ENCODE measurements at places on chromosomes 12 and 14.

DNA sequence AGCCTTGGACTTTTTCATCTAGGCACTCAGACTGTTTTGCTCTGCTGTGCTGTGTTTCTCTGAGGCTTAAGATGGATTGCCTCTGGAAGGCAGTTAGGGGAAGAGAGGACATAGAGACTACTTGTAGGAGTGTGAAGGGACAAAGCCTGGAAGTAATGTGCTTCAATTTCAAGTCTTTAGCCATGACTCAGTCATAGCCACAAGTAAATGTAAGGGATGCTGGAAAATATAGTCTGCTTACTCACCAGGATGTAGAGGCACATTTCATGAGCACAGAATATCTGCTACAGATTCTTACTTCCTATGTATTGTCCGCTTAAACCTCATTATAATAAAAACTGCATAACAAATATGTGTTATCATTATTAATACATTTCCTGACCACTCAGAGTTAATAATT lies 794.3 kb upstream of the NOVA1 start:
- no peaks in the 10 kb centered on the region for H3K27me3 ChIP-seq
- H3K4me3 ChIP-seq: no peak overlapping the region
- H3K36me3 ChIP-seq: no peaks in the 10 kb centered on the region
- DNase-seq: no peak
- H3K27ac ChIP-seq: no peak overlapping the region

- peak overlapping the region; percentile 95 for H3K27ac ChIP-seq
- peaks cover 47% of the 10 kb centered on the region for H3K4me1 ChIP-seq
- H3K27me3 ChIP-seq: no peaks in the 10 kb centered on the region
- peak; percentile 52 for DNase-seq
- peak overlapping the region; percentile 81 for H3K4me3 ChIP-seq
Observed at GRCh38 chr14:50362764-50363713, 33.6 kb downstream of the CDKL1 start.

GRCh38 chr12:116201908-116202307 lies 75.6 kb downstream of the MED13L start:
- peaks cover 11% of the 10 kb centered on the region for H3K4me1 ChIP-seq
- no peak overlapping the region for H3K4me3 ChIP-seq
- H3K36me3 ChIP-seq: peaks cover 10% of the 10 kb centered on the region
- H3K27me3 ChIP-seq: no peaks in the 10 kb centered on the region
- H3K27ac ChIP-seq: no peak overlapping the region

DNA sequence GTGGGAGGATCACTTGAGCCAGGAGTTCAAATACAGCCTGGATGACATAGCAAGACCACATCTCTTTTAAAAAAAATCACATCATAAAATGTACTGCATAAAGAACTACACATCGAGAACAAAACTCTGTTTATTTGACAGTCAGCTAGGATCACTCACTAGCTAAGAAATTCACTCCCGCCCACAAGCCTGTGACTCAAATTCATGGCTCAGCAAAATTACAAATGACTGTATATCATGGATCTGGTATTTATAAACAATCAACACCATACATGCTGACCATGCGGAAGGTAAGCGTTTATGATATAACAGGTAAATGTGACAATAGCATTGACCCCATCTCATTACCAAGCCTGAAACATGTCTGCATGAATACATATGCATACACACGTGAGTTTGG lies 206.5 kb downstream of the EFCAB11 start:
- DNase-seq: no peak
- no peaks in the 10 kb centered on the region for H3K27me3 ChIP-seq
- H3K36me3 ChIP-seq: peaks cover 6% of the 10 kb centered on the region
- H3K4me1 ChIP-seq: peaks cover 24% of the 10 kb centered on the region

- H3K27ac ChIP-seq: no peak overlapping the region
- peaks cover 4% of the 10 kb centered on the region for H3K27me3 ChIP-seq
- DNase-seq: no peak
Observed at GRCh38 chr12:7096979-7097378, 4.7 kb upstream of the C1R start.

- peaks cover 6% of the 10 kb centered on the region for H3K36me3 ChIP-seq
- no peak overlapping the region for H3K27ac ChIP-seq
- DNase-seq: no peak
- H3K4me1 ChIP-seq: peaks cover 6% of the 10 kb centered on the region
Observed at GRCh38 chr12:15044471-15044870, 71.6 kb downstream of the PDE6H start.

DNA sequence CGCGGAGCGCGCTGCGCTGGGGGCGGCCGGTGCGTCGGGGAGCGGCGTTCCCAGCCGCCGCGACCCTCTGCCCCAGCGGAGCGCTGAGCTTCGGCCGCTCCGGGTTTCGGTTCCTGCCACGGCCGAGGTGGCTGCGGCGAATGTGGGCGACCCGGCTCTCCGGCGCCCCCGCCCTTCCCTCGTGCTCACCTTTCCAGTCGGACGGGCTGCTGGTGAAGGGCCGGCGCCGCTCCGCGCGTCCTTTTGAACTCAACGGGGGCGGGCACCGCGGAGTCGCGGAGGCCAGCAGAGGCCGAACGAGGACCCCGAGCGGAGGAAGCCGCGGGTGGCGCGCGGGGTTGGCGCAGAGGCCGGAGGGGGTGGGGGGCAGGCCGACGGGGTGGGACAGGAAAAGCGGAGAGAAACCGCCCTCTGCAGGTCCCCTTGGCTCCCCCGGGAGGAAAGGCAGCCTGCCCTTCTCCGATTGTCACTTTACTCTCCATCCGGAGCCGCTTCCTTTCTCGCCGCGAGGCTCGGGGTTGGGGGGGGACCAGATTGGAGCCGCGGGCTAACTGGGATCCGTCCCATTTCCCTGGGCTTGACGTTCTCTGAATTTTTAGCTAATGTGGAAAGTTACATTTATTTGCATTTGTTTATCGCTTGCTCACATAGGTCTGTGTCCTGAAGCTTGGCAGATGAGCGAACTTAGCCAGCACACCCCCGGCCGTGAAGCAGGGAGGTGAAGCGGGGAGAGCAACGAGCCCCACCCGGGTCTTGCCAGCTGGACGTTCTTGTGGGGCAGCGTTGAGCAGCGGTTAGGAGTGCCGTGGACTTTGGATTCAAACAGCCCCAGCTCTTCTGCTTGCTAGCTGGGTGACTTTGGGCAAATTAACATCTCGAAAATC lies at the start of gene SMAGP:
TSS of gene SMAGP (minus strand) at position 349 of the 884 bp plus-strand sequence. CDS start 1,137 bp downstream, outside the sequence.
- peak within 1 kb of the TSS; percentile 64 for H3K27ac ChIP-seq
- H3K4me3 ChIP-seq: peak within 1 kb of the TSS; percentile 75
- DNase-seq: peak; percentile 44

- no peaks in the 10 kb centered on the region for H3K27me3 ChIP-seq
- H3K4me3 ChIP-seq: no peak overlapping the region
- no peaks in the 10 kb centered on the region for H3K4me1 ChIP-seq
- H3K36me3 ChIP-seq: peaks cover 13% of the 10 kb centered on the region
- H3K27ac ChIP-seq: no peak overlapping the region
Observed at GRCh38 chr12:116990329-116990728, 79.6 kb downstream of the FBXW8 start.

- no peak for DNase-seq
- no peak overlapping the region for H3K4me3 ChIP-seq
- peaks cover 77% of the 10 kb centered on the region for H3K36me3 ChIP-seq
Observed at GRCh38 chr12:11885261-11886038, 185.3 kb upstream of the BCL2L14 start.

GRCh38 chr14:53744857-53745256 lies 211.8 kb downstream of the BMP4 start:
- no peaks in the 10 kb centered on the region for H3K4me1 ChIP-seq
- no peak overlapping the region for H3K4me3 ChIP-seq
- no peaks in the 10 kb centered on the region for H3K27me3 ChIP-seq

DNA sequence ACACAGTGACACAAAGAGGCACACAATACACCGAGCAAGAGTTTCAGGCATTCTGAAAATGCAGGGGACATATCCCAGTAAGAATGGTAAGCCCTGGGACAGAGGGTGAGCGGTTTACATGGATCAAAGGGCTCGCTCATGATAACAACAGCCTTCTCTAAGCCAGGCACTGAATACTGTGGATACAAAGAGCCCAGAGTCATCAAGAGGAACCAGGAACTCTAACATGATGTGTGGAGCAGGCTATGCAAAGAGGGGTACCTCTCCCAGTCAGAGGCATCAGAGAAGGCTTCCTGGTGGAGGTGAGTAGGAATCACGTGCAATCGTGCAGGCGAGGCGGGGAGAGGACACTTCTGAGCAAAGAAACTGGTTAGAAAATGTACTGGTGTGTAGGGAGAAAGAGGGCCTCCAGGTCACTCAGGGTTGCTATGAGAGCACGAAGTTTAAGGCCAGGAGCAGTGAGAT lies 76.9 kb upstream of the EEA1 start:
- no peaks in the 10 kb centered on the region for H3K27me3 ChIP-seq
- no peak for DNase-seq
- no peak overlapping the region for H3K4me3 ChIP-seq
- H3K27ac ChIP-seq: no peak overlapping the region

DNA sequence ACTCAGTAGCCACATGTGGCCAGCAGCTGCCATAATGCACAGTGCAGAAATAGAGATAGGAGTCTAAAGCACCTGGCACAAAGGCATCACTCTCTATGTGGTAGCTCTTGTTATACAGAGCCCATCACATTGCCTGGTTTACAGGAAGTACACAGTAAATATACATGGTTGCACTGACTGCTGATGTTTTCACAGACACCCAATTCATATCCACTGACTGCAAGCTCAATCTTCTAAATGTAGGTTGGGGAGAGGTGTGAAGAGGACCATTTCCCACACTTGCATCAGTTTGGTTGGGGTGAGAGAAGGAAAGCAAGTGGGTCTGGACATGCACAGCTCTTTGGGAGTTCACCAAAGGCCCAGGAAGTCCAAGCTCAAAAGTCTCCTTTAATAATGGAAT lies 172.8 kb downstream of the DPF3 start:
- peaks cover 25% of the 10 kb centered on the region for H3K4me1 ChIP-seq
- no peak overlapping the region for H3K4me3 ChIP-seq
- H3K27me3 ChIP-seq: no peaks in the 10 kb centered on the region
- peaks cover 3% of the 10 kb centered on the region for H3K36me3 ChIP-seq
- no peak overlapping the region for H3K27ac ChIP-seq

GRCh38 chr12:2580821-2581220 lies 213.9 kb upstream of the FKBP4 start:
- DNase-seq: no peak
- peaks cover 21% of the 10 kb centered on the region for H3K27me3 ChIP-seq
- no peak overlapping the region for H3K4me3 ChIP-seq
- H3K36me3 ChIP-seq: no peaks in the 10 kb centered on the region

GRCh38 chr14:29671034-29671433 lies 256.6 kb downstream of the PRKD1 start:
- H3K4me3 ChIP-seq: no peak overlapping the region
- no peaks in the 10 kb centered on the region for H3K27me3 ChIP-seq
- no peak for DNase-seq
- H3K27ac ChIP-seq: no peak overlapping the region
- no peaks in the 10 kb centered on the region for H3K36me3 ChIP-seq

DNA sequence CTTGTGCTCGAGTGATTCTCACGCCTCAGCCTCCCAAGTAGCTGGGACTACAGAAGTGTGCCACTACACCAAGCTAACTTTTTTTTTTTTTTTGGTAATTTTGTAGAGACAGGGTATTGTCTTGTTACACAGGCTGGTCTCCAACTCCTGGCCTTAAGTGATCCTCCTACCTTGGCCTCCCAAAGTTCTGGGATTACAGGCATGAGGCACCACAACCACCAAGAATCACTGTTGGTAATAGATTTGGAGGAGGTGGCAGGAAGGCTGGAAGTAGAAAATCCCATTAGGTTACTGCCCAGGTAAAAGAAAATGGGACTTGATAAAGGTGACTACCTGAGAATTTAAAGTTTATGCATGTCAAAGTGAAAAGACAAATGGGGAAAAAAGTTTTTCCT lies 1.4 kb upstream of the CDCA4 start:
- H3K4me1 ChIP-seq: peaks cover 66% of the 10 kb centered on the region
- DNase-seq: no peak
- peak overlapping the region; percentile 91 for H3K27ac ChIP-seq
- H3K27me3 ChIP-seq: no peaks in the 10 kb centered on the region

DNA sequence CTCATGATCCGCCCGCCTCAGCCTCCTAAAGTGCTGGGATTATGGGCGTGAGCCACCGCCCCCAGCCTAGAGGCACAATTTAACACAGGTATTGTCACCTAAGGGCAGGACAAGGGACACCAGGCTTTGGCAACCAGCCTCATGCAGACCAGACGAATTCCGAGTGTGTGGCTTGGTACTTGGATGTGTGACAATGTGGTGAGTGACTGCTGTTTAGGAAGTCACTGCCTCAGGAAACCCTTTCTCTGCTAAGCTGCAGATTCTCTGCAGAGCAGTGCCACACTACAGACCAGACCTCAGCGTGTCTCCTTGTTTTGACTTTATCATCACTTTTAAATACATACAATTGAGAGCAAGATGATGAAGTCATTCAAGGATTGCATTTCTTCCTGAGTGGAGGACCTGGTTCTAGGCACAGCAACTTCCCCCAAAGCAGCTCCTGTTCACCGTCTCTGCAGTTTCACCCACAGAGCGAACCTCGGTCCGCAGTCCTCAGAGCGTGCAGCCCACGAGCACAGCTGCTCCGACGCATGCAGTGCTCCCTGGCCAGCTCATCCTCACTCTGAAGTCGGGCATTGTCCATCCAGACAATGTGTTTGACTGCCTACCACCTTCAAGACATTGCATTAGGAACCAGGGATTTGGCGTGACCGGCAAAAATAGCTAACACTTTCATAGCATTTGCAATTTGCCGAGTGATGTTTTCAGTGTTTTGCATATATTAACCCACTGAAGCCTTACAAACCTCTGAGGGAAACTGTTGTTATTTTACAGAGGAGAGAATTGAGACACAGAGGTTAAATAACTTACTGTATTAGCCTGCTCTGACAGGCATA lies 235.2 kb downstream of the CHST11 start:
- H3K27ac ChIP-seq: no peak overlapping the region
- no peak for DNase-seq
- no peak overlapping the region for H3K4me3 ChIP-seq
- no peaks in the 10 kb centered on the region for H3K27me3 ChIP-seq
- peaks cover 56% of the 10 kb centered on the region for H3K36me3 ChIP-seq

DNA sequence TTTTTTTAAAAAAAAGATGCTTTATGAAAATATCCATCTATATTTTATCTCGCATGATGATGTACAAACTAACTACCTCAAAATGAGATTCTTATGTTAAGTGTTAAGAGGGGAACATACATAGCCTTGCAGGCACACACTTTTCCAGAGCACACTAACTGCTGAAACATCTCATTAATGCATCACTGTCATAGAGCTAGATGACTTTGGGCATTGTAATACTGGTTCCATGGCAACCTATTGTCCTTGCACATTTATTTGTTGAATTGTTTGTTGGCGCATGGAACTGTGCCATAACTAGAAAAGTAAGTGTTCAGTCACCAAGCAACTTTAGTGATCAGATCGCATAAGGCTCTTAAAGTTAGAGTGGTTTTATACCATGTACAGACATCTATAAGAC lies 348.3 kb downstream of the GALC start:
- no peaks in the 10 kb centered on the region for H3K36me3 ChIP-seq
- H3K27me3 ChIP-seq: no peaks in the 10 kb centered on the region
- no peak for DNase-seq
- H3K27ac ChIP-seq: no peak overlapping the region
- no peak overlapping the region for H3K4me3 ChIP-seq

- H3K27me3 ChIP-seq: peaks cover 66% of the 10 kb centered on the region
- H3K27ac ChIP-seq: no peak overlapping the region
- peaks cover 13% of the 10 kb centered on the region for H3K4me1 ChIP-seq
Observed at GRCh38 chr12:119592232-119592631, 1.3 kb upstream of the TMEM233 start.

- H3K27ac ChIP-seq: no peak overlapping the region
- no peaks in the 10 kb centered on the region for H3K4me1 ChIP-seq
- H3K4me3 ChIP-seq: no peak overlapping the region
- DNase-seq: no peak
Observed at GRCh38 chr12:39886106-39886505, 219.8 kb downstream of the SLC2A13 start.

- no peak overlapping the region for H3K27ac ChIP-seq
- peaks cover 21% of the 10 kb centered on the region for H3K4me1 ChIP-seq
- no peaks in the 10 kb centered on the region for H3K27me3 ChIP-seq
- peaks cover 19% of the 10 kb centered on the region for H3K36me3 ChIP-seq
- H3K4me3 ChIP-seq: no peak overlapping the region
- no peak for DNase-seq
Observed at GRCh38 chr14:64737391-64738280, 33.4 kb downstream of the PLEKHG3 start.
